ENCODE measurements at places on chromosomes 7 and 10. TPM values are rescaled to one million over a fixed set of nuclear protein-coding genes. Genes with fewer than 3 reads are reported as not detected.

MPP7 gene
- 0.59 TPM for total RNA-seq

NAT16 gene
- total RNA-seq, result not detected

GNAT3 gene
- total RNA-seq, result not detected

OPN4 gene
- 0.14 TPM for total RNA-seq

TLL2 gene
- total RNA-seq, result 0.60 TPM

FAM241B gene
- total RNA-seq, result 0.89 TPM

SPDYE2 gene
- total RNA-seq, result not detected

Measured in smooth muscle cell of the umbilical artery (primary cell).